Occipital lobe (tissue), 3 donors: ENCODE measurements at places on chromosomes 5 and 9. TPM values are rescaled to one million over a fixed set of nuclear protein-coding genes. Genes with fewer than 3 reads are reported as not detected.

The SLC6A18 gene
- not detected for total RNA-seq

The PRRX2 gene
- total RNA-seq, result 0.16 TPM

The PCDHGB4 gene
- 12.9 TPM for total RNA-seq

The CNTNAP3 gene
- total RNA-seq, result 120 TPM

The FAM221B gene
- total RNA-seq, result not detected

The DIPK1B gene
- 25.1 TPM for total RNA-seq

The BTNL9 gene
- 0.78 TPM for total RNA-seq

The C9 gene
- total RNA-seq, result not detected

The IFNA2 gene
- not detected for total RNA-seq

The FGF10 gene
- total RNA-seq, result 0.47 TPM

The APBA1 gene
- 29.0 TPM for total RNA-seq

The NR4A3 gene
- 8.7 TPM for total RNA-seq

The SH3PXD2B gene
- total RNA-seq, result 17.6 TPM

The TRMT10B gene
- 4.8 TPM for total RNA-seq

The PFN3 gene
- not detected for total RNA-seq

The HDHD3 gene
- total RNA-seq, result 5.6 TPM

The PTGES gene
- 3.3 TPM for total RNA-seq

The SLCO6A1 gene
- total RNA-seq, result 0.94 TPM

The CMYA5 gene
- 1.2 TPM for total RNA-seq

The TAF1L gene
- 0.78 TPM for total RNA-seq

The GOLPH3 gene
- 69.7 TPM for total RNA-seq

The OTP gene
- total RNA-seq, result not detected

The LAMC3 gene
- total RNA-seq, result 3.0 TPM

The BARHL1 gene
- not detected for total RNA-seq

The ZCCHC9 gene
- 10.3 TPM for total RNA-seq

The CCDC112 gene
- total RNA-seq, result 80.5 TPM

The GDF9 gene
- 1.9 TPM for total RNA-seq

The NUTM2G gene
- total RNA-seq, result not detected

The PLPP7 gene
- 5.5 TPM for total RNA-seq

The ENHO gene
- 37.6 TPM for total RNA-seq

The PKD2L2 gene
- not detected for total RNA-seq

The MSMP gene
- not detected for total RNA-seq

The ISL1 gene
- total RNA-seq, result not detected

The TRPM6 gene
- 1.1 TPM for total RNA-seq

The PDE6A gene
- total RNA-seq, result not detected

The RNF183 gene
- not detected for total RNA-seq

The CLPTM1L gene
- 101 TPM for total RNA-seq

The CDC25C gene
- 2.3 TPM for total RNA-seq

The TMEFF1 gene
- total RNA-seq, result 47.6 TPM

The FAT2 gene
- 0.31 TPM for total RNA-seq

The SLCO4C1 gene
- 0.47 TPM for total RNA-seq

The TAF11L10 gene
- not detected for total RNA-seq

The TSSK1B gene
- total RNA-seq, result 0.16 TPM

The CD274 gene
- total RNA-seq, result 0.62 TPM

The ASTN2 gene
- 9.7 TPM for total RNA-seq

The CCDC192 gene
- not detected for total RNA-seq

The SHOC1 gene
- total RNA-seq, result 0.16 TPM

The SCGB3A1 gene
- not detected for total RNA-seq

The PCDHA4 gene
- total RNA-seq, result 18.6 TPM

The PCDHB3 gene
- total RNA-seq, result 10.3 TPM

The SH3TC2 gene
- total RNA-seq, result 1.6 TPM

The NEURL1B gene
- 19.2 TPM for total RNA-seq

The CHSY3 gene
- 41.0 TPM for total RNA-seq

The CDKN2B gene
- total RNA-seq, result 0.16 TPM

The PHF24 gene
- 25.6 TPM for total RNA-seq

The ANKDD1B gene
- total RNA-seq, result 1.7 TPM
